ENCODE measurements at places on chromosomes 13 and 19.

GRCh38 chr13:21436582-21436981 lies 22.5 kb downstream of the ZDHHC20 start:
- no peak for DNase-seq

DNA sequence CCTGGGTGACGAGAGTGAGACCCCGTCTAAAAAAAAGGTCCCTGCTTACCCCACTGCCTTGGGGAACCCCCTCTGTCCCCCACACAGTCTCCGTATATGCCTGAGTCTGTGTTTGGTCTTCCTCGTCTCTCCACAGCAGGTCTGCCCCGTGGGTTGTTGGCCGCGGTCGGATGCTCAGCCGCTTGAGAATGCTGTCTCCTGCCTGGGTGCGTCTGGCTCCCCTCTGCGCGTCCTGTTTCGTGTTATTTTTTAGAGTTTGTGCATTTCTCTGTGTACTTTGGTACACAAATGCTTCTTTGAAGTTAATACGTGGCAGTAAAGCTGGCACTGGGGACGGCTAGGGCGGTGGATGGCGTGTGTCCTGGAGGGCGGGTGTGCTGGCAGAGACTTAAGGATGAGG lies 34.9 kb downstream of the KDM4B start:
- DNase-seq, result no peak

GRCh38 chr13:94345374-94346195 lies 133.9 kb downstream of the DCT start:
- no peak for DNase-seq

GRCh38 chr13:50448535-50448998 lies 394.9 kb downstream of the DLEU7 start:
- no peak for DNase-seq

DNA sequence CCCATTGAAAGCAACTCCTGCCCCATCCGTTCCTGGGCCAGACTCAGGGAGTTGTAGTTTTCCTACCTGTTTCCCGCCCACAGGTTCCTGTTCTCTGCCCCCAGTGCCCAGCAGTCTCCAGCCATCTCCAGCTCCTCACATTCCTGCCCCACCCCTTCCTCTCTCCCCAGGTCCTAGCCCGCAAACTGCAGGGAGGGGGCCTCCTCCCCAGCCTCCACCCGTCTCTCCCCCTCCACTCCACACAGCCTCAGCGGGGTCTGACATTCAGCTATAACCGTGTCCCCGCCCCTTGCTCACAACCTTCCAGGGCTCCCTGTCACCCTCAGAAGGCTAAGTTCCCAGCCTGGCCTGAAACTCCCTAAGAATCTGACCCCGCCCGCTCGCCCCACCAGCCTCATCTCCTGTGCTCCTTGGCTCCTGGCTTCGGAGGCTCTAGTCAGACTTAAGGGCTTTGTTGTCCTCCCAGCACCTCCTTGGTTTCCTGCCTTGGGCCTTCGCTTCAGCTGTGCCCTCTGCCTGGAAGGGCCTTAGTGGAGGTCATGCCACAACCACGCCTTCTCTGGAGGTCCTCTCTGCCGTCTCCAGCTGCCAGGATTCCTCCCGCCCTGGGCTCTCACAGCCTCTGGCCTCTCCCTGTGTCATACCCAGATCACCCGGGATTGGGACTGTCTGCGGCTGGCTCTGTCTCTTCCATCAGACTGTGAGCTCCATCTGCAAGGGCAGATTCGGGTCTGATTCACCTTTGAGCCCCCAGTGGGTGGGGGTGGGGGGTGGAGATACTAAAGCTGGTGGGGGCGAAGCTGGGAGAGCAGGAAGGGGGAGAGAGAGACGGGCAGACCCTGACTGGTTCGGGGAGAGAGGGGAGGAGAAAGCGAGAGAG lies 5.1 kb upstream of the SPACA6 start:
- DNase-seq, result peak; percentile 41

GRCh38 chr13:51942189-51942588 lies 69.1 kb downstream of the ATP7B start:
- DNase-seq, result no peak

GRCh38 chr19:33005440-33005839 lies 33.4 kb downstream of the FAAP24 start:
- peak; percentile 21 for DNase-seq

DNA sequence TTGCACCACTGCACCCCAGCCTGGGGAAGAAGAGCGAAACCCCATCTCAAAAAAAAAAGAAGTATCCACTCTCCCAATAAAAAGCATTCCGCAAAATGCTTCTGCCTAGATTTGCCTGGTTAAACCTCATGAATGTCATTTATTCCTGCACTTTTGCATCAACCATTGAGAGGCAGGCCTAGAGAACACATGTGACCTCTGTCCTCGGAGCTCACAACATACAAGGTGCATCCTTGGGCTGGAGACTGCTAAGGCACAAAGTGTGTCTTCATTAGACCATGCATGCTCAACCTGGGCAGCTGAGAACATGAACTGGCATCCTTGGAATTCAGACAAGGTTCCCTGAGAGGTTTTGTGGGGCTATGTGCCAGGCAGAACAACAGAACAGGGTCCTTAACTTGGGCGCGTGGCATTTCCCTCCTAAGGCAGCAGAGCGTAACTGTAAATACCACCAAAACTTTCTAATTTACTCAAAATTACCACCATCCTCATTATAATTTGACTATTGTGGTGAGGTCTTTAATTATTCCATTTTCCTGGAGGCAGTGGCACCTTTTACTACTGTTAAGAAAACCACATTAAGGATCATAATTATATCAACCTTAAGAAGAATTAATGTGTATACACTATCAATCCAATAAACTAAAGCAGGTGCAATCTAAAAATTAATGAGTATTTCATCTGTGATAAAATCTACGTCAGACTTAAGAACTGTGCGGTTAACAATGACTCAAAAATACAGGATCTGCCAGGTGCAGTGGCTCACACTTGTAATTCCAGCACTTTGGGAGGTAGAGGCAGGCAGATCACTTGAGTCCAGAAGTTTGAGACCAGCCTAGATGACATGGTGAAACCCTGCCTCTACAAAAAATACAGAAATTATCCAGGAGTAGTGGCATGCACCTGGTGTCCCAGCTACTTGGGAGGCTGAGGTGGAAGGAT lies 13.8 kb downstream of the RCBTB1 start:
- no peak for DNase-seq

GRCh38 chr19:17359905-17360800 lies 17.0 kb downstream of the PLVAP start:
- DNase-seq, result no peak

GRCh38 chr13:50715402-50716146 lies 127.9 kb downstream of the DLEU7 start:
- DNase-seq, result no peak

DNA sequence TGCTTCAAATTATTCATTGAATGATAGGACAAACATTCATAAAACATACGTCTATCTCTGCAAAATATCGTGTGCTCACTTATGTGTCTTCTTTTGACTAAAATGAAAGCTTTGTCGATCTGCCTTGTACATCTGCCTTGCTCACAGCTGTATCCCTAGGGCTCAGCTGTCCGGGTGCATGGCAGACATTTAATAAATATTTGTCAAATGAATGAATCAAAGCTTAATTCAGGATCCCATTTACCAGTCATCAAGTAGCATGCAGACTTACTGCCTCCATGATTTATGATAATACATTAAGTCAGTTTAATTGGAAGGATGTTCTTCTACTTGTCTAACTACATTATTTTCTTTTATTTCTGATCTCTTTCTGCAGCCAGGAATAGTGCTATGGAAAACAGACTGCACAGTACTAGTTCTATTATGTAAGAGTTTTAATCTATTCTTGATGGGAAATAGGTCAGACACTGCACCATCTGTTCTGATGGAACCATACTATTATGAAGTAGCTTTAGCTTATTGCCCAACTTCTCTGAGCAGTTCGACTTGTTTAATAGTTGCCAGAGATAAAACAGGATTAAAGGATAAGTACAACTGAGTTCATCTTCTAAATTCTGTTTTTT lies 13.2 kb downstream of the SLC46A3 start:
- DNase-seq, result no peak

DNA sequence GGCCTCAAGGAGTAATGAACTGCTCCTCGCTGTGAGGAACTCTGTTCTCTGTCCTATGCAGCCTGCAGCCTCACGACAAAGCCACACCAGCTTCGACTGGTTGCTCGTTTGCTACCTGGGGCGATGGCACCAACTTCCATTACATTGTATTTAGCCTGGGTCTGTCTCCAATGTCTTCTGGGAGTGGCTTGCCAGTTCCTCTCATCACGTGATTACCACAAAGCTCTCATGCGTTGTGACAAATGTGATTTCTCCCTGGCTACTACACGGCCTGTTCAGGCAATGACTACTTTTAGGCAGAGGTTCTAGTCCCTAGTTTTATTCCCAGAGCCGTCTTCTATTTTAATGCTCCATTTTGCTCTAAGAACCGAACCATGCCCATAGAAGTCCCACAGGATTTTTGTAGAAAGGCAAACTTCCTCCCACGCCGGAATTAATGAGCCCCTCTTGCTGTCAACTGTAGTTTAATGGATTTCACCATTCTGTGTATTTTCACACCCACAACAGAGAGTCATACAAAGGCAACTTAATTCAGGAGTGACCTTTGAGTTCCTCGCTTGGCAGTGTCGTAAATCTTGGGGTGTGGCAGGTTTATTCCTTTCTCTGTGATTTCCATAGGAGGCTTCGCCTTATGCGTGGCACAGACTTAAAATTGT lies 351.9 kb downstream of the EFNB2 start:
- DNase-seq, result peak; percentile 40

- DNase-seq, result no peak
Measured at GRCh38 chr13:91776611-91777193, 378.3 kb downstream of the GPC5 start.

DNA sequence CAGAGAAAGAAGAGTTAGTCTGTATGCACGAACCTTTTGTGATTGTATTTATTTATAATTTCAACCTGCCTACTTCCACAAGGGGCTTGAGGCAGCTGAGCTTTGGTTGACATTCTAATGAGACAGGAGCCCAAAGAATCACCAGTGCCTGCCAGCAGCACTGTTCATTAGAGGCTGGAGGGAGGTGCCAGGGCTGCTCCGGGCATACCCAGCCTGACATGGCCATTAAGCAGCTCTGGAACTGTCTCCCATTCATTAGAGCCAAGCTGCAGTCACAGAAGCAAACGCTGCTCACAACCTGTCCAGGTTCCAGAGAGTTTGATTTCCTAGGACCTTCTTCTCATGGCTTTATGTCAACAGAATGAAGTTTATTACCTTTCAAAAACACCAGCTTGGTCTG lies 425.5 kb downstream of the RFC3 start:
- DNase-seq, result no peak

GRCh38 chr13:33639158-33639557 lies 178.8 kb upstream of the RFC3 start:
- DNase-seq, result no peak

- no peak for DNase-seq
Measured at GRCh38 chr13:94978516-94978915, 266.2 kb upstream of the SOX21 start.

DNA sequence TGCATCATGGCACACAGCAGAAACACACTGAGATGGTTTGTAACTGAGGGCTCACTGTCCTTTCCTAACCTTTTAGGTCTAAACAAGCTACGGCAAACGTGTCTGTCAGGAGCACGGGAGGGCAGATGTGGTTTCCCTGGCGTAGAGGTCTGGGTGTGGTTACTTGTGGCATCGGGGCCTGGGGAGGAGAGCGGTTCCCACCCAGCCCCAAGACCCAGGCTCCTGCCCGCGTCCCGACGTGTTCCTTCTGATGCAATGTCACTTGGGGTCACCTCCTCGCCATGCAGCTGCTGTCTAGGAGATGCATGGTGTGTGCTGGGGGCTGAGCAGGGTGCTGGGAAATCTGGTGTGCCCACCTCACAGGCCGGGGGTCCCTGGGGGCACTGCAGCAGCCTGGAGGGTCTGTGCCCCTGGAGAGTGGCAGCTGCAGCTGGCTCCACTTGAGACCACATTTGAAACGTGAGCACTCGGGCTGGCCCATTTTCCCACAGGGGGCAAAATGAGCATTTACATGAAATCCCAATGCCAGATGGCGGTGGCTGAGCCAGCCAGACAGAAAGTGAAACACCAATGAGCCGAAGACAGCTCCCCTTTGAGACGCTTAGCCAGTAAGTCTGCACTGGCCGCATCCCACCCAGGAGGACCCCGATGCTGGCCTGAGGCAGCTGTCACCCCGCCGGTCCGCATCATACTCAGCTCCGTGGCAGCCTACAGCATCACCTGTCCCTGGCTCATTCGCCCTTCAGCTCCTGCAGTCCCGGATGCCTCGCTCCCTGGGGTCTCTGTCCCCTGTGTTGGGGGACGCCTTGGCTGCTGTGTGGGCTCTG lies 22.3 kb upstream of the MYDGF start:
- no peak for DNase-seq

GRCh38 chr19:4811328-4812131 lies 20.0 kb downstream of the TICAM1 start:
- no peak for DNase-seq

DNA sequence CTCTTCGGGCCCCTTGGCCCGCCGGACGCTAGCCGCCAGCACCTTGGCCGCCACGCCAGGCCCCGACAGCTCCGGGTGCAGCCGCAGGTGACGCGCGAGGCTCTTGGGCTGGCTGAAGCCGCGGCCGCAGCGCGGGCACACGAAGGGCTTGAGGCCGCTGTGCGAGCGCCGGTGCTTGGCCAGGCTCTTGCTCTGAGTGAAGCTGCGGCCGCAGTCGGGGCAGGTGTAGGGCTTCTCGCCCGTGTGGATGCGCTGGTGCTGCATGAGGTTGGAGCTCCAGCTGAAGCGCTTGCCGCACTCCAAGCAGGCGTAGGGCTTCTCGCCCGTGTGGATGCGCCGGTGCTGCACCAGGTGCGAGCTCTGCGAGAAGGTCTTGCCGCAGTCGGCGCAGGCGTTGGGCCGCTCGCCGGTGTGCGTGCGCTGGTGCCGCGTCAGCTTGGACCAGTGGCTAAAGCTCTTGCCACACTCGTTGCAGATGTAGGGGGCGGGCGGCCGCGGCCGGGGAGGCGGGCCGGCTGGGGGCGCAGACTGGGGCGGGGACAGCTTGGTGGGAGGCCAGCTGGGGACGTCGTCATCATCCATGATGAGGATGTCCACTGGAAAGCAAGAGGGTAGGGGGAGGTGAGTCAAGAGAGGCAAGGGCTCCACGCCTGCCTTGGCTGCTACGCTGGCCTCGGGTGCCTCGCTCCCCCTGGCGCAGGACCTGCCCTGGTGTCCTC lies 32.4 kb downstream of the ZNF787 start:
- DNase-seq, result no peak

DNA sequence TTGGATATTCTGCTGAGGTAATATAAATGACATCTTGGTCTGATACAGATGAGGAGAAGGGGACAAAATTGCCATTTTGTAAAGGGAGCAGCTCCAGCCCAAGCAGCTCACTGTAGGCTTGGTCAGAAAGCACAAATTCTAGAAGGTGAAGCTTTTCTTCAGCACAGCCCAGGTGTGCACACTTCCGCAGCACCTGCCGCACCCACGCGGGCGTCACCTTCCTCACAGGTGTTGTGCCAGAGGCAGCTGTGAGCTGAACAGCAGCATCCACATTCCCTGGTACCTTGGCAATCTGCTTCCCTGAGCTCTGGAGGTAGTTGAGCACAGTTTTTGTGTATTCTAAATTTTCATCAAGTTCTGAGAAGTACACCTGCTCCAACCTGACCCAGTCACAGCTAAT lies 79.0 kb downstream of the SACS start:
- no peak for DNase-seq

DNA sequence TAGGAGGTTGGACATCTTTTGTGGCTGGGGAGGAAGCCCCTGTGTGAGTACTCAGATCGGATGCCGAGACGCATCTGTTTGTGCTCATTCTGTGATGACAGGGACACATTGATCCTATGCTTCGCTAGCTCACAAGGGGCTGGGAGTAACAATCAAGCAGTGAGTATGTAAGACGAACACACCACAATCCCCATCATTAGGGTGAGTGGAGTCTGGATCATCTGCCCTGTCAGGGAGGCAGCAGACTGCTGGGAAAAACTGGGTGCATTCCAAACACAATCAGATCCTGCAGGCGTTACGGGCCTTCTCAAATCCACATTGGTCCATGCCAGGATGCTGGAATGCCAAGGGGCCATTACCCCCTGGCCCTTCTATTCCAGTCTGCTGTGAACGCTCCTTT lies 64.1 kb upstream of the TSHZ3 start:
- no peak for DNase-seq
